ENCODE measurements at places on chromosomes 5 and 9. TPM values are rescaled to one million over a fixed set of nuclear protein-coding genes. Genes with fewer than 3 reads are reported as not detected.

GDA gene
- total RNA-seq, result 0.05 TPM

KYAT1 gene
- 6.1 TPM for total RNA-seq

DNA sequence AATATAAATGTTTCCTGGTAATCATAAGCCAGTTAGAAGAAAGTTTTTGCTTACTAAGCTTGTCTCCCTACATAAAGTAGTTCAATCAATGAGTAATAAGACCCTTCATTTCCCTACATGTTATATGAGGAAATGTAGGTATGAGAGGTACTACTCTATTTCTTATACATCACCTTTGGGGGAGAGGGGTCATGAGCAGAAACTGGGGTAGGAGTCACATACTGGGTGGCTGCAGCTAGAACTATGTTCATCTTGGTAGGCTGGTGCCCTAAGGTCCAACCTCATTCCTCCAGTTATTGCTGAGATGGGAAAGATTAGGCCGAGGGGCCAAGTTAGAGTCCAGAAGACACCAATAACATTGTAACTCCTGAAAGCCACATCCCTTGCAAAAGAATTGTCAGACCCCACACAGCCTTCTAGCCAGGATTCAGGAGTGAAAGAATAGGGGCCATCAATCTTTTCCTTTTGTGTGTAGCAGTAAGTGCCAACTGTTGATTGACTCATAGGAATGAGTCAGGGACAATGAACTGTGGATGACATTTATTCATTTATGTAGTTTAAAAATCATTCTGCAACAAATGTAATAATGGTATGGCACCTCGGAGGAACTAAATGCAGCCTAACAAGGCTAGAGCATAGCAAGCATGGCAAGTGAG lies 21.6 kb upstream of the SREK1 start:
- DNase-seq, result no peak

SPATA31C1 gene
- not detected for total RNA-seq

GRCh38 chr9:95511616-95511931 lies 5.2 kb downstream of the PTCH1 start:
- no peak for DNase-seq

PPP1R26 gene
- total RNA-seq, result 16.4 TPM

SVEP1 gene
- 0.05 TPM for total RNA-seq
